ELF-1 (cell line): ENCODE measurements at places on chromosomes 2 and 18.

DNA sequence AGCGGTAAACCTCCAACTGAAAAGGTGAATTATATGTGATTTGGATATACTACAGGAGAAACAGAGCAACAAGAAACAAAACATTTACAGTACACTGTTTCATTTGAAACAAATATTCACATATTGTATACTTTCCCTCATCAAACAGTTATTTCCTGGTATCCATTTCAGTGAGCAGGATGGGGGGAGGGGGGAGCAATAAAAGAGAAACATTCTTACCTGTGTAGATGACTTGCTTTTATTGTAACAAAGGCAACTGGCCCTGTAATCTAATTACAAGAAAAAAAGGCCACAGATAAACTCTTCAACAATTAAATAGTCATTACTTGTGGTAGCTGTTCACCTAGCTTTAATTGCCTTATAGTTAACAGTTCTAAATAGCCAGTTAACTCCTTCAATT is 3.9 kb upstream of the PPP1CB start:
- DNase-seq: no peak

GRCh38 chr2:191892391-191892790 is 45.5 kb upstream of the CAVIN2 start:
- DNase-seq: no peak

DNA sequence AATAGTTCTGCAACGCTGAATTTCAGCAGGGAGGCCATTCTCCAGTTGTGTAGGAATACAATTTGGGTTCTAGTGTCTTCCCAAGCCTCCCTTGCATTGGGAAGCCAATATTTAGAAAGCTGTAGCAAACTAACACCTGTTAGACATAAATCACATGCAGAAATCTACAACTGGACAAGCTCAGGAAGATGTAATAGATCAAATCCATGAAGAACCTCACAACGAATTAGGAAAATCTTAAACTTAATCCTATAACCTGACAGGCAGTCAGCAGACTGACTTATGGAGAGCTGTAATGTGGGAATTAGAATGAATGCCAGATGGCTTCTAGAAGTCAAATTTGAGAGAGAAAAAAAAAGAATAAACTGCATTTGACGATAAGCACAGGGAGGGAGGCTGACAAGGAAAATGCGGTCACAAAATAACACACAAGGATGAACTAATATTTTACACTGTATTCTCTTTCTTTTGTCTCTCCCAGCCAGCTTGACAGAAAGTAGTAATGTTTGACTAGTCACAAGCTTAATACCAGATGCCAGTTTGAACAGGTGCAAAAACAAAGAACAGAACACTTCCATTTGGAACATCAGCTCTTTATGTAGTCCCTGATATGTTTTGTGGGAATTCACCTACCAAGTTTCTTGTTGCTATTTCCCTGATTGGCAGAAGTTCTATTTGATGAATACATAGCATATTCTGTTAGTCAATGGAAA is 50.8 kb upstream of the FANCL start:
- DNase-seq: no peak

- no peak for DNase-seq
These were observed 52.5 kb upstream of the SALL3 start for GRCh38 chr18:78927156-78927555.

DNA sequence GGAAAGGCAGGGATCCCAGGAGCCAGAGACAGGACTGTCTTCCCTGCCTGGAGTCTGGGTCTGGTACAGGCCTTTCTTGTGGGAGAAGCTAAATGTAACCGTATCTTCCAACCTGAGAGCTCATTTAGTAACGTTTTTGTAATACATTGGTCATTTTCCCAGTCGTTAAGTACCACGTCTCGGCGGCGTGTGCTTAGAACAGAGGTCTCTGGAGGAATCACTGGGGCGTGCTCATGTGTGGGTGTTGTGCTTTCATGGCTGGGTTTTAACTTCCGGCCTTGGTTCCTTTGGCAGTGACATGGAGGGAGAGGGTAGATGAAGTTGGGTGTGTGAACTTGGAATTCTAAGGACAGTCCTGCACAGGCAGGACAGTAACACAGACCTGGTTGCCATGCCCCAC is 79.7 kb downstream of the NCK2 start:
- DNase-seq: no peak

- DNase-seq: no peak
These were observed 35.1 kb downstream of the GULP1 start for GRCh38 chr2:188326669-188327301.
